ENCODE measurements at places on chromosomes 5 and 9. TPM values are rescaled to one million over a fixed set of nuclear protein-coding genes. Genes with fewer than 3 reads are reported as not detected.

Gene IGIP
- total RNA-seq: 0.97 TPM

Gene LRRC19
- total RNA-seq: not detected

Gene ZDHHC12
- total RNA-seq: 89.3 TPM

Gene CAST
- 170 TPM for total RNA-seq

Gene PTPA
- total RNA-seq: 120 TPM

Gene DDX4
- total RNA-seq: not detected

Gene FOXD1
- total RNA-seq: 12.8 TPM

Gene SYNPO
- 21.7 TPM for total RNA-seq

Gene FIBCD1
- total RNA-seq: 12.1 TPM

Gene TRPM3
- total RNA-seq: not detected

Data from A549 treated with Hydrocortisone at 1 μM for 4 hours (cell line).